ENCODE measurements at places on chromosomes 6 and 20. TPM values are rescaled to one million over a fixed set of nuclear protein-coding genes. Genes with fewer than 3 reads are reported as not detected.

Gene VSX1
- 0.38 TPM for polyA plus RNA-seq

Gene HCK
- polyA plus RNA-seq: 8.9 TPM

DNA sequence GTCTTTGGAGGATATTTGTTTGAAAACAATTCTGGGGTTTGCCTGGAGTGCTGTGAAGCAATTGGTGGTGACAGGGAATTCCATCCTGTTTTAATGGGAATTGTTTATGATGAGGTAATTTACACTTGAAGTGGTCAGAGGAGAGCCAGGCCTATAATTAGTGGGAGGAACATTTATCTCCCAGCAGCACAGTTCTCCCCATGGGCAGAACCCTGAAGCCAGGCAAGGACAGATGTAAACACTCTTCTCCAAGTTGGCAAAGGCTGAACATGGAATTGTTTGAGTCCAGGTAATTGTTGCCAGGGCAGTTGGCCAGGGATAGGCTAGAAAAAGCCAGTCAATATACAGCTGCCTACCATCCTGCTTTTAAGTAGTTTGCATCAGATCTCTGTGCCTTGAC is 789.7 kb downstream of the FRK start:
- no peaks in the 10 kb centered on the region for H3K27me3 ChIP-seq
- no peak for DNase-seq
- no peak overlapping the region for H3K4me3 ChIP-seq
- no peaks in the 10 kb centered on the region for H3K4me1 ChIP-seq
- H3K36me3 ChIP-seq: no peaks in the 10 kb centered on the region
- H3K27ac ChIP-seq: no peak overlapping the region

DNA sequence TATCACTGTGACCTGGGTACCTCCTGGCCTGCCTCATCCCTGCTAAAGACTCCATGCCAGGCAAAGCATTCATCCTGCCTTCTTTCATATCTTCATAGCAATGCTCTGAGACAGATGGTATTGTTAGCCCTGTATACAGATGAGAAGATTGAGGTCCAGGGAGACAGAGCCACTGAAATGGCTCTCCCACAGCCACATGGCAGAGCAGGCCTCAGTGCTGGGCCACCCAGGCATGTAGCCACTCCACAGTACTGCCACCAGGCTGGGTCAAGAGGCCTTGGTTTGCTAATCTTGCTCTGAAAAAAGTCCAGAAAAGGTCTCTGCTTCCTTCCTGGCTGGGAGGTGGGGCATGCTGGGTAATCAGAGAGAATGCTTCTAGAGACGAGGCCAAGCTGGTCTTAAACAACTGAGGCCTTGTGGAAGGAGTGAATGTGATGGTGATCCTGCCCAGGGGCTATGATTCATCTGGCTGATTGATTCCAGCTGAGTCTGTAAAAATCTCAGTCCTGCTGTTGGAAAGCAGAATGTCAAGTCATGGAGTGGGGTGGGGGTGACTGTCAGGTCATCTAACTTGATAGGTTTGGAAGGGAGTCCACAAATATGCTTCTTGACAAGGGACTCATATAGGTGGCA is 29.8 kb downstream of the HM13 start:
- H3K27me3 ChIP-seq: no peaks in the 10 kb centered on the region
- H3K36me3 ChIP-seq: no peaks in the 10 kb centered on the region
- no peak overlapping the region for H3K27ac ChIP-seq

DNA sequence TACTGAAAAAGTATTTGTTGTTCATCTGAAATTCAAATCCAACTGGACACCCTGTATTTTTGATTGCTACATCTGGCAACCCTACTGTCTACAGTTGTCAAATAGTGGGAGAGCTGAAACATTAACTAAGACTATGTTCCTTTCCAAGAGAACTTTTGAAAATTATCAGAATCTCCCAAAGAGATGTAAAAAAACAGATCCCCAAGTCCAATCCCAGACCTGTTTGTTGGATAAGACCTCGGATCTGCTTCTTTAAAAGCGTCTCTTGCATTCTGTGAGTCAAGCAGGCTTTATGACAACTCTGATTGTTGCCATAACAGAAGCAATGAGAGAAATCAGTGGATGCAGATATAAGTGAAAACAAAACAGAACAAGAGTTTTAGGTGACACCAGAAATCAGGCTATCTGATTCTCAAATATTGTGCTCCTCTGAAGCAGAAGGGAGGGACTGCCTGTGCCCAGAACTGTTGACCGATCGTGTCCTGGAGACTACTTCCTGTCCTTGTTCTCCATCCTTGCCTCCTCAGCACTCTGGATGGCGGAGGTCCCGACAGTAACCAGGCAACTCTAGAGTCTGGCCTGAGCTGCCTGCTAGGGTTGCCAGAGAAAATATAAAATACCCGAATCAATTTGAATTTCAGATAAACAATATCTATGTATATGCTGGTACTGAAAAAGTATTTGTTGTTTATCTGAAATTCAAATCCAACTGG is 853.8 kb downstream of the MAFB start:
- H3K27me3 ChIP-seq: no peaks in the 10 kb centered on the region
- no peak overlapping the region for H3K27ac ChIP-seq
- no peaks in the 10 kb centered on the region for H3K36me3 ChIP-seq
- H3K4me1 ChIP-seq: no peaks in the 10 kb centered on the region
- peak; percentile 29 for DNase-seq

DNA sequence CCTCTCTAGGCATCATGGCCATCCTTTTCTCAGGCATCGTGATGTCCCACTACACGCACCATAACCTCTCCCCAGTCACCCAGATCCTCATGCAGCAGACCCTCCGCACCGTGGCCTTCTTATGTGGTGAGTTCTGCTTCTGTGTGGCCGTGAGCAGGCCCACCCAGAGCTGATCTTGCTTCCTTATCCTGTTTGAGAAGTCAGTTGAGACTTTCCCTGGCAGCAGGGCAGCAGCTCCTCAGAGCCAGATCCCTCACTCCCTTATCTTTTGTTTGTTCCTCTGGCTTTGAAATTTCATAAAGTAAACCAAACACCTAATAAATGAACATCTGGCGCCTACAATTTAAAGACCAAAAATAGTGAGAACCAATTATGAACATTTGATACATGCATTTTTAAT is 40.6 kb downstream of the SPATA2 start:
- H3K4me1 ChIP-seq: peaks cover 5% of the 10 kb centered on the region
- DNase-seq: no peak
- no peaks in the 10 kb centered on the region for H3K27me3 ChIP-seq
- H3K27ac ChIP-seq: peak overlapping the region; percentile 31

GRCh38 chr6:47096211-47096895 is 54.2 kb upstream of the ADGRF1 start:
- H3K27me3 ChIP-seq: no peaks in the 10 kb centered on the region
- H3K36me3 ChIP-seq: no peaks in the 10 kb centered on the region
- no peak overlapping the region for H3K4me3 ChIP-seq
- DNase-seq: no peak

DNA sequence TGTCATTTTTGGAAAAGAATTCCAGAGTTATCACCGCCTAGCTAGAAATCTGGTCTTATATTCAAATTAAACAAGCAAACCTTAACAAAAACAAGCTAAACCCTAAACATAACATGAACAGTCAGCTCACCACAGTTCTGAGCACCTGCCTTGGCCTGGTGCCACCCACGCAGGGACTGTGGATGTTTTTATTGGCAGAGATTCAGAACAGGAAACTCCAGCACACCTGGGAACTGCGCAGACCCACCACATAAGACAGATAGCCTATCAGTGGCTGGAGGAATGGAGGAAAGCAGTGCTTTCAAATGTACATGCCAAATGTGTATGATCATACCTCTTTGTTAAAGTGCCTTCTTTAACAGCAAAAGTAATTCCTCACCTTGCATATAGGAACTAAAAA is 8.9 kb downstream of the SLC16A10 start:
- H3K4me1 ChIP-seq: no peaks in the 10 kb centered on the region
- H3K4me3 ChIP-seq: no peak overlapping the region
- H3K36me3 ChIP-seq: no peaks in the 10 kb centered on the region
- DNase-seq: no peak

DNA sequence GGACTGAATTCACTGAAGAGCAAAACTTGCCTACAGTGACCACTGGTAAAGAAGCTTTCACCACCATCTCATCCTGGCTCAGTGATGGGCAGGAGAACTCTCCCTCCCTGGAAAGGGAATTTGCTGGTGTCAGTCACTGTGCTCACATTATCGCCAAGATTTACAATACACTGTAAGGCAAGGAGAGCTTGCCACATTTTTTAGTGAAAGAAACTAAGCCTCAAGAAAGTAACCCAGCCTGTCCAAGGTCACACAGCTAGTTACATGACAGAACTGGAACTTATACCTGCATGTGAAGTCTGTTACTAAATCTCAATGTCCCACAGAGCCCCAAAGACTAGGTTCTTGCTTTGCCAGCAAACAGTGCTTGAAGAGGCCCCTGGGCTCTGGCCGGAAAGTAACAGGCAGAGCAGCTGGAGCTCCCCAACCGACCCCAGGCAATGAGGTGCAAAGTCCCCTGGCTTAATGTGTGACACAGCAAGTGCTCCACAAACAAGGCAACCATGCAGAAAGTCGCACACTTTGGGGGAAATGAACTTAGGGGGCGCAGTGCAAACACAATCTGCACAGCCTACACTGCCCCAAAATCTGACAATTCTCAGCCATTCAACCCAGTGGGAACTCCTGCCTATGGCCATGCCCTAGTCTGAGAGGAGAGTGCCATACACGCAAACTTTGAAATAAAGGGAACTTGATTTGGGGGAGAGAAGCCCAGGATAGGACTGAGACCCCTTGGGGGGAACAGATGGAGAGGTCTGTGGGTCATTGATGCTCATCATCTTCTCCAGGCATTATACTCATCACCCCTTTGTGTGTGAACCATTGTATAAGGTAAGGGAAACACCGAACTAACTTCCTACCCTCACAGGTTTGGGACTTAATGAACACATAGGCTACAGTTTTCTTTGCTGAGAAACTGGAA is 1.9 kb downstream of the BCL2L1 start:
- H3K27ac ChIP-seq: peak overlapping the region; percentile 97
- no peaks in the 10 kb centered on the region for H3K36me3 ChIP-seq
- no peaks in the 10 kb centered on the region for H3K27me3 ChIP-seq
- no peak for DNase-seq
- H3K4me1 ChIP-seq: peaks cover 41% of the 10 kb centered on the region
- H3K4me3 ChIP-seq: peak overlapping the region; percentile 79

DNA sequence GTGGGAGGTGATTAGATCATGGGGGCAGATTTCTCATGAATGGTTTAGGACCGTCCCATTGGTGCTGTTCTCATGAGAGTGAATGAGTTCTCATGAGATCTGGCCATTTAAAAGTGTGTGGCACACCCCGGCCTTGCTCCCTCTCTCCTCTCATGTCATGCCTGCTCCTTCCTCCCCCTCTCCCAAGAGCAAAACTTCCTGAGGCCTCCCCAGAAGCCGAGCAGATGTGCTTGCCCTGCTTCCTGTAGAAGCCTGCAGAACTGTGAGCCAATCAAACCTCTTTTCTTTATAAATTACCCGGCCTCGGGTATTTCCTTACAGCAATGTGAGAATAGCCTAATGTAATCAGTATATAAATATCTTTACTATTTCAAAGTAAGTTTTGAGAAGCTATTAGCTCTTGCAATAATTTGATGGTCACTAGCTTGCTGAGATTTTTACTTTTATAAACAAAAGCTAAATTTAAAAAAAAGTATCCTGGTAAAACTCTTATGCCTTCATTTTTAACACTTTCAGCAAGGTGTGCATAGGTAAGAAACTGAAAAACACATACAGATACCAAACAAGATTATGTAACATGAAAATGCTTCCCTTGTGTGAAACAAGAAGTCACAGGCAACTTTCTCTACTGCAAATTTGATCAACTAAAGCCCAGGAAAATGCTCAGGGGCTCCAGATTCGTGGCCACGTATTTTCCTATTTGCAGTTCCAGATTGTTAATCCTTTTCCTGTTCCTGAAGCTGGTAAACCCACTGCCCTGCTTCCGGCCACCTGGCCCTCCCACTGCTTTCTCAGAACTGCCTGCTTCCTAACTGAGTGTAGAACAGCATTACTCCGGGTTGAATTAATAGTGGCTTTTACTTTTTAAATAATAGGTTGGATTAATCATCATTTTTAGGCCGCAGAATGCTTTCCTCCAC is 395.1 kb upstream of the CNR1 start:
- peaks cover 6% of the 10 kb centered on the region for H3K4me1 ChIP-seq
- H3K4me3 ChIP-seq: no peak overlapping the region
- H3K27me3 ChIP-seq: no peaks in the 10 kb centered on the region

GRCh38 chr6:45423824-45424450 is 46.2 kb upstream of the SUPT3H start:
- no peaks in the 10 kb centered on the region for H3K36me3 ChIP-seq
- peak overlapping the region; percentile 68 for H3K27ac ChIP-seq
- peak; percentile 18 for DNase-seq

DNA sequence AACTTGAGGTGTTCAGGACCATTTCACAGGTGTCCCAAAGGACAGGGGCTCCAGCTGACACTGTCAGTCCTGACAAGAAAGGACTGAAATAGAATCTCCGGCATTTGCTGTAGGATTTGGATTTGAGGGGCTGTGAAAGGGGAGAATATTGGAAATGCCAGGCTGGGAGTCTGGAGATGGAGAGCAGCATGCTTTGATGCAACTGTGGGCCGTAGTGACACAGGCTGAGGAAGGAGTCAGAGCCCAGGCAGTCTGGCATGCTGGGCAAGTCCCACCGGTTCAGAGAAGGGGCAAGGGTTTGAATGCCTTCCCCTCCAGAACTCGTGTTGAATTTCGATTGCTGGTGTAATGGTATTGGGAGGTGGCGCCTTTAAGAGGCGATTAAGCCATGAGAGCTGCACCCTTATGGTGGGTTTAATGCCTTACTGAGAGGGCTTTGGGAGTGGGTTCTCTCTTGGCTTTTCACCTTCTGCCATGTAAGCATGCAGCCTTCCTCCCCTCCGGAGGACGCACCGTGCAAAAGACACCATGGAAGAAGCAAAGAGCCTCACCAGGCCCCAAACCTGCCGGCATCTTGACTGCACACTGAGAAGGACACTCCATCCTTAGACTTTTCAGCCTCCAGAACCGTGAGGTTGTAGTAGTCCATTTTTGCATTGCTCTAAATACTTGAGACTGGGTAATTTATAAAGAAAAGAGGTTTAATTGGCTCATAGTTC is 9.4 kb upstream of the PYGB start:
- H3K4me3 ChIP-seq: no peak overlapping the region
- H3K27ac ChIP-seq: no peak overlapping the region
- no peak for DNase-seq
- peaks cover 4% of the 10 kb centered on the region for H3K4me1 ChIP-seq

DNA sequence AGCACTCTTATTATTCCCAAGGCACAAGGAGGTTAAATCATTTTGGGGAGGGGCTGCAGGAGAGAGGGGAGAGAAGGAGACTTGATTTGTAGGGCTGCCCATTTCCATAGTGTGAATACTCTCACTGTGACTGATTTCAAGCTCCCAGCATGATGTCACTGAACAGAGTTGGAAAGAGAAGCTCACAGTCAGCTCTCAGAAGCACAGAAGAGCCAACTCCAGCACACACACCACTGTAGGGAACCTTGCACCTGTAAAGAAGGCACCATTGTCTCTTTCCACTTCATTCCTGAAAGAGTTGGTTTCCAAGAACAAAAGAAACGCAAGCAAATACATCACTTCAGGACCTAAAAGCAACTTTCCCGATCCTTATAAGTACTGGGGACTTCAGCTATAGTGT is 12.7 kb upstream of the STK35 start:
- no peaks in the 10 kb centered on the region for H3K36me3 ChIP-seq
- no peaks in the 10 kb centered on the region for H3K4me1 ChIP-seq
- no peak overlapping the region for H3K27ac ChIP-seq

All from testis (tissue), 5 donors.